ENCODE measurements at places on chromosomes 3 and 15.

DNA sequence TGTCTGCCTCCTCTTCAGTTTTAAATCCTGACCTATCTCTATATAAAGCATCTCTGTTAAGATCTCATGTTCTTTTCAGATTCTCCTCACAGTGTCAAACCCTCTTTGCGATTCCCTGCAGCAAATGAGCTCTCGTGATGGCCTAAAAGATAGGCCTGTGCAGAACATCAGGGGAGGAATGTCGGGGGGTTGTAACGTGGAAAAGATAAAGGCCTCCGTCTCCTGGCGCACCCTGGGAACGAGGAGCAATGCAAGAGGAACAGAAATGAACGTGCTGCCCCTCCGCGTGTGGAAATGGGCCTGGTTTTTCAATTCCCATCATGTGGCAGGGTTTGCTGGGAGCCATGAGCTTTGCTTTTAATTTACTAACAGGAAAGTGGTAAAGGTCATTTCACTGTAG is 285.0 kb upstream of the TPM1 start:
- DNase-seq = no peak

DNA sequence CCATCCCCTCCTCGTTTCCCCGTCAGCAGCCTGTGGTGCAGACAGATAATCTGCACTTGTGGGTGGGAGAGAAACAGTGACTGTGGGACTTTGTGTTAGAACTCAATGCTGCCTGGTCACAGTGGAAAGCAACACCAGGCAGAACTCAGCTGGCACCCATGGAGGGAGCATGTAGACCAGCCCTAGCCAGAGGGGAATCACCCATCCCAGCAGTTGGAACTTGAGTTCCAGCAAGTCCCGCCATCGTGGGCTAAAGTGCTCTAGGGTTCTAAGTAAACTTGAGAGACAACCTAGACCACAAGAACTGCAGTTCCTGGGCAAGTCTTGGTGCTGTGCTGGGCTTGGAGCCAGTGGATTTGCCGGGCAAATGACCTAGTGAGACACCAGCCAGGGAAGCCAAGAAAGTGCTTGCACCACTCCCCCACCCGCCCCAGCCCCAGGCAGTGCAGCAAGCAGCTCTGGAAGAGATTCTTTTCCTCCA is 24.4 kb downstream of the ISG20 start:
- no peak for DNase-seq

DNA sequence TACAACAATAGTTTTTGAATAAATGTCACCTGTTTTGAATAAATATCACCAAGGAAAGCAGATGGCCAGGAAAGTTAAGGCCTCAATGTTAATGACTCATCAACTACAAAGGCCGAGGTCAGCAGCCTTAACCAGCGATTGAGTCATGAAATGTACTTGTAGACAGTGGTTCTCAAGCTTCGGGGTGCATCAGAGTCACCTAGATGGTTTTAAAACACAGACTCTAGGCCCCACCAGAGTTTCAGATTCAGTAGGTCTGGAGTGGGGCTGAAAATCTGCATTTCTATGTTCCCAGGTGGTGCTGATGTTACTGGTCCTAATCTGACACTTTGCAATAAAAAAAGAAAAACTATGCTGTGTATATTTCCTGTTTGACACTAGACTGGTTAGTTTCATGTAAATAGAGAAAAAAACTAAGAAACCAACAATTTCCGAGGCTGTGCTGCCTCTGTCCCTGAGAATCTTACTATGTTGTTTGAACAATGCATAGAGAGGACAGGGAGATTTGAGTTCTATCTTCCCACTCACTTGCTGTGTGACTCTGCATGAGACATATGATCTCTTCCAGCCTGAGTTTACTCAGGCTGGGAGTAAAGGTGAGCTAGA is 9.8 kb downstream of the RAB27A start:
- DNase-seq = peak; percentile 79

DNA sequence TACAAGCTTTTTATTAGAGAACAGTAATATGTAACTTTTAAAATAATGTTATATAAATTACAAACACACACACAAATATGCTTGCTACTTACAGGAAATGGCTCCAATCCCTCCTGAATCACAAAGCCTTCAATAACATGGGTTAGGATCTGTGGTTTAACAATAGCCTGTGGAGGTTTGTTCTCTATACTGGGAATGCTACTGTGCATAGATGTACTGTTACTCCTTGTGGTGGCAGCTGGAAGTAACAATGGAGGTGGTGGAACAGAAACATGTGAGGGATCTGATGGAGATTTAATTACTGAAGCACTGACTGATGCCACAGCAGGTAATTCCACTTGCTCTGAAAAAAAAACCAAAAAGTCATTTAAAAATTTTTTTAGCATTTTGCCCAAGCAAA is 64.4 kb downstream of the PHC3 start:
- no peak for DNase-seq

DNA sequence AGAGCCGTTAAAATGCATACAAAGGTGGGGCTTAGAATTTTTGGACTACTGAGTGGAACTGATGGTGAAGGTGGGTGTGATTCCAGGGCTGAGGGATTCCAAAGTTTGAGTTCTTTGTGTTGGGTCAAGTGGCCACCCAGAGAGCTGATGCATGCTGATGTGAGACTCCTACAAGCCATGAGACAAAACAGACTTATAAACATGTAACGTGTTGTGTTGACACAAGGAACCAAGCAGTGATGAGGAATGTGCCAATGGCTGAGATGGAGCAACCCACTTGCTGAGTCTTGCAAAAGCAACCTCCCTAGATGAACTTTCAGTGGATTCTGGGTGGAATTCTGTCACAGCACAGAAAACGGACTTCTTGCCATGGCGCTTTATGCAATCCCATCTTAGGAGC is 289.0 kb downstream of the TLE3 start:
- no peak for DNase-seq

- no peak for DNase-seq
These were observed 166.6 kb downstream of the BBX start for GRCh38 chr3:107689355-107689754.

DNA sequence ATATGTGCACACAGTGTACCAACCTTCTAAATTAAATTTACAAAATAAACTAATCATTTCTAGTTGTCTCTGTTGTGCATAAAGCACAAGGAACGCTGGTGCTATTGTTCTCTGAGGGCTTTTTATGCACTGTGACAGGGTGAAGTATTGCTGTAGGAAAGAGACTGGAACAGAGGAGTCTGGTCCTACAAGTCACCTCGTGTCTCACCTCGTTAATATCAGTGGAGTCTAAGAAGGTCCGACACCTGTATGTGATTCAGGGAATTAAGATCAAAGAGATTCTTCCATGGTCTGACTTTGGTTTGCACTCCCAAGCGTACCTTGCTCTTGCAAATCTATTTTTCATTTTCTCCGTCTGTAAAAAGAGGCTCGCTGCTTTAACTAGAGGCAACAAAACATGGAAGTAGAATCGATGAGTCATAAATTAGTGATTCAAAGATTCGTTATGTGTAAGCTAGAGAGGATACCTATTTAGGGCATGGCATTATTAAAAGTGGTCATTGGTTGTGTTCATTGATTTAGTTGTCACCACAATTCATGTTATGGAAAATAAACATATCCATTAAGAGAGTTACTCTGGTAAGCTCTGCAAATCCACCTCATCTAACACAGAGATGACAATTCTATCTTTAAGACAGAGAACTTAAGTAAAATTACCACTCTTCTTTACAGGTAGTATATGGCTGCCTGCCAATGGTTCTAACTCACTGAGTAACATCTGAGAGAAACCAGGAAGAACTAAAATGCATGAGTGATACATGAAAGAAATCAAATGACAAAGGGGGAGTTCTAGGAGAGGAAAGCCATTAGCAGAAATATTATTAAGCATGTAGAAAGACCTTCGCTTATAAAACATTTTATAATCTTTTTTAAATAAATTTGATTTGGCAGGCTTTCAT is 219.4 kb upstream of the GBE1 start:
- no peak for DNase-seq

GRCh38 chr15:51621155-51621765 is 1.3 kb downstream of the DMXL2 start:
- DNase-seq = no peak

DNA sequence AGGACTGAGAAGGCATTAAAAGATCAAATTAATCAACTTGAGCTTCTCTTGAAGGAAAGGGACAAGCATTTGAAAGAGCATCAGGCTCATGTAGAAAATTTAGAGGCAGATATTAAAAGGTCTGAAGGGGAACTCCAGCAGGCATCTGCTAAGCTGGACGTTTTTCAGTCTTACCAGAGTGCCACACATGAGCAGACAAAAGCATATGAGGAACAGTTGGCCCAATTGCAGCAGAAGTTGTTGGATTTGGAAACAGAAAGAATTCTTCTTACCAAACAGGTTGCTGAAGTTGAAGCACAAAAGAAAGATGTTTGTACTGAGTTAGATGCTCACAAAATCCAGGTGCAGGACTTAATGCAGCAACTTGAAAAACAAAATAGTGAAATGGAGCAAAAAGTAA is 149.7 kb upstream of the LRRFIP2 start:
- DNase-seq = no peak

GRCh38 chr15:80982205-80982604 is 7.4 kb downstream of the MESD start:
- DNase-seq = no peak

GRCh38 chr3:183583331-183584245 is 28.1 kb upstream of the KLHL6 start:
- no peak for DNase-seq

DNA sequence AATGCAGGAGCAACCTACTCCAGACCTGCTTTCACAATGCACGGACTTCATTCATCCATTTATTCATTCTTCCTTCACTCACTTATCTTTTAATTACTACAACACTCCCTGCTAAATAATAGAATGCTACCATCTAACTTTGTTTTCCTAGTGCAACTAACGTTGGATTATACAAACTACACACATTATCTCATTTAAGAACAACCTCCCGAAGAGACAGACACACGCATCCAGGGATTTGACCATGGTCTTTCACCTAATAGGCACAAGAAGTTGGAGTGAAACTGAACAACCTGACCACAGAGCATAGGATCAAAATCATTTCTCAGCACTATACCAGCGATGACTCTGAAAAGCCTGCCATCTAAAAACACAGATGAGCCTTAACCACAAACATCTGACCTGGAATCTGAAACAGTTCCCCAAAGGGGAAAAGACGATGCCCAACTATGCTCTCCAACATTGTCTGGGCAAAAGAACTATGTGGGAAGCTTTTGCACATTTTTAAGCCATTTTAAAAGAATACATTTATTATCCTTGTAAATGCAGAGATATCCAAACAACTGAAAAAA is 21.0 kb downstream of the ZNF385D start:
- no peak for DNase-seq

GRCh38 chr15:70355275-70355795 is 257.6 kb upstream of the TLE3 start:
- DNase-seq = no peak

DNA sequence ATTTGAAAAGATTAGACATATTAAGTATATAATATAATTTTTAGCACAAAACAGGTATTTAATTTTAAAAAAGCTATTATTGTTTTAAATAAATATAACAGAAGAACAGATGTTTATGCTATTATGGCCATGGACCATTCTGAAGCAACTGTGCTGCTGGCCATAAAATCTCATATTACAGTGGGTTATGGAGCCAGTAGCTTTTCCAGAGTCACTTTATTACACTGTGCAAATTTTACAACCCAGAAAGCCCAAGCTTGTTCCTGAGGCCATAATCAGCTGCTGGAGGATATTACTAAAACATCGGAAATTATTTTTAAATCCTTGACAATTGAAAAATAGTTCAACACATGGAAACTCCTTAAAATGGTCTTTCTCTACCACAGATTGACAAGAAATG is 557.3 kb upstream of the KCNMB2 start:
- no peak for DNase-seq

DNA sequence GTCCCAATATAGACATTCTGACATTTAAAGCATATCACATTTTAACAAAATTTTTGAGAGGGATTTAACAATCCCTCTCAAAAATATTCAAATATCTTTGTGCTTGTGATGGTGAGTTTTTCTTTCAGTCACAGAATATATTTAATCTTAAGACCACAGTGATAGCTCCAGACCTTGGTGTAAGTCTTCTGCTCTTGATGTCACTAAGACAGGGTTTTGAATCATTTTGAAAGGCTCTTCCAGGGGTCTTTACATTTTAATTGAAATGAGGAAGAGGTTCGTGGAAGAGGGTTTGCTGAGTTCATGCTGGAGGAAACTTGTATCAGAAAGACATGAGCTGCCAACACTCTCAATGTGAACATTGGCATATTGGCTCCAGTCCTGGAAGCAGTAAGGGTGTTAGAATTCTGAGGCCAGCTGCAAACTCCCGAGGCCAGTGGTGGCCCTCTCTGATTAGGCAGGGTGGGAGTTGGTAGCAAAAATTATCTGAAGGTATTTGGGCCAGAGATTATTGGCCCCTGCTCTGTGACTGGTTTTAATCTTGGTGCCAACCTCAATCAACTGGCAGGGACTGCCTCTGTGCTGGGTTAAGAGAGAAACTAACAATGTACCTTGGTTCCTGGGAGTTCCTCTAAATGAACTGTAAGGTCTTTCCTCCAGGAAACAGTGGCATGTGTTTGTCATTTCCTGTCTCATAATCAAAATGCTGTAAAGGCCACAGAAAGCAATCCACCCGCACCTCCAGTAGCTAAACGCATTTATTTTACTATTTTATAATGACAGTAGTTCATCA is 5.3 kb downstream of the POU1F1 start:
- DNase-seq = no peak

- no peak for DNase-seq
These were observed 363.9 kb upstream of the SUCLG2 start for GRCh38 chr3:68018275-68018674.

DNA sequence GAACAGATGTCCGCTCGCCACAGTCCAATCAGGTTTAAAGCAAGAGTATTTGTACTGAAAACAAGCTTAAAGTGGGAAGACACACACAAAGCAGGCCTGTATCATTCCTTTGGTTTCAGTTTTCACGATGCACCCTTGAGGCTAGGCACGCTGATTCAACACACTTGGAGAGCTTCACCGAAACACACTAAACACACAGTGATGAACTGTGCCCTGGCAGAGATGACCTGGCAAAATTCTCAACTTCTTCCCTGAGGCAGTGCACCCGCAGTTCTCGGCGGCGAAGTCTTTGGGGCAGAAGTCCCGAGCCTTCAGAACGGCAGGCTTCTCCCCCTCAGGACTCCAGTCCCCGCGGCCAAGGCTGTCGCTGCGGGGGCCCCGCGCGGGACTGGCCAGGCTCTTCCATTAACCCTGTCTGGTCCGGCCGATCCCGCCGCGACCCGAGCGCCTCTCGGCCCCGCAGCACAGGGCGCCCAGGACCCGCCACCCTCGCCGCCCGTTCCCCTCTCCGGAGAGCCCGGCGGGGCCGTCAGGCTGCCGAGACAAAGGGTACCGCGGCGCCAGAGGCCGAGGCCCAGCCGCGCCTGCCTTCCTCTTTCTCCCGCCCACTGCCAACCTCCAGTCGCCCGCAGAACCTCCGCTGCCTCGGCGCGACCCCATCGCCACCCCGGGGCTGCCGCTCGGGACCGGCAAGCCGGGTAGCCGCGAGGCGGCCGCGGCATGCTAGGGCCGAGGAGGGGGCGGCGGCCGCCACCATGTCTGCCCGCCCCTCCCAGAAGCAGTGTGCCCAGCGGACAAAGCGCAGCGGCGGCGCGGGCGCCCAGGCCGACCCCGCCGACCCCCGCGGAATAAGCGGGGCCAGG is 792 bp downstream of the GABPB1 start:
- peak; percentile 25 for DNase-seq
